ENCODE measurements at places on chromosomes 16 and 17. TPM values are rescaled to one million over a fixed set of nuclear protein-coding genes. Genes with fewer than 3 reads are reported as not detected.

Gene OSGIN1
- total RNA-seq: 57.0 TPM

Gene USP43
- total RNA-seq: 4.3 TPM

Gene DUXB
- not detected for total RNA-seq

Gene ARL5C
- not detected for total RNA-seq

Gene OR3A3
- total RNA-seq: not detected

Gene GRN
- total RNA-seq: 215 TPM

Gene NPIPB9
- 1.9 TPM for total RNA-seq

Gene SCGB1C2
- not detected for total RNA-seq

Data from A549 treated with CORT108297 at 1 μM for 4 hours (cell line).